OCI-LY7 (cell line): ENCODE measurements at places on chromosomes 11 and 22.
A peak's percentile ranks its signal among the peaks of the same experiment; 100 is the strongest.

DNA sequence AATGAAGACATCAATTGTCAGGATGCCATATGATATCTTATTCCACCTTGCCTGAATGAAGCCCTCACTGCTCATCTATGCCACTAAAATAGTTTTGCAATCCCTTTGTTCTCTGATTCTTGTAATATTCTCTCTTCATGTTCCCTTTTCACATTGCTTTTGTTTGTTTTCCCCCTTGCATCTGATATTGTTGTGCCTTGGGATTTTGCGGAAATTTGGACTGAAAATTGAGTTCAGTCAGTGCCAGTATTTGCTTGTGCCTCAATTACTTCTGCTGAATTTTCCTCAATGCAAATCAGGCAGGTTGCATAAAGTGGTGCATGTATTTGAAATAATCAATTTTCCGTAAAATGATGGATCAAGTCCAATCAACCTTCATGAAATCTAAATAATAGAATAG is 98.3 kb downstream of the PAX6 start:
- DNase-seq = no peak

GRCh38 chr11:120130176-120130980 is 7.5 kb downstream of the TRIM29 start:
- no peak for DNase-seq

DNA sequence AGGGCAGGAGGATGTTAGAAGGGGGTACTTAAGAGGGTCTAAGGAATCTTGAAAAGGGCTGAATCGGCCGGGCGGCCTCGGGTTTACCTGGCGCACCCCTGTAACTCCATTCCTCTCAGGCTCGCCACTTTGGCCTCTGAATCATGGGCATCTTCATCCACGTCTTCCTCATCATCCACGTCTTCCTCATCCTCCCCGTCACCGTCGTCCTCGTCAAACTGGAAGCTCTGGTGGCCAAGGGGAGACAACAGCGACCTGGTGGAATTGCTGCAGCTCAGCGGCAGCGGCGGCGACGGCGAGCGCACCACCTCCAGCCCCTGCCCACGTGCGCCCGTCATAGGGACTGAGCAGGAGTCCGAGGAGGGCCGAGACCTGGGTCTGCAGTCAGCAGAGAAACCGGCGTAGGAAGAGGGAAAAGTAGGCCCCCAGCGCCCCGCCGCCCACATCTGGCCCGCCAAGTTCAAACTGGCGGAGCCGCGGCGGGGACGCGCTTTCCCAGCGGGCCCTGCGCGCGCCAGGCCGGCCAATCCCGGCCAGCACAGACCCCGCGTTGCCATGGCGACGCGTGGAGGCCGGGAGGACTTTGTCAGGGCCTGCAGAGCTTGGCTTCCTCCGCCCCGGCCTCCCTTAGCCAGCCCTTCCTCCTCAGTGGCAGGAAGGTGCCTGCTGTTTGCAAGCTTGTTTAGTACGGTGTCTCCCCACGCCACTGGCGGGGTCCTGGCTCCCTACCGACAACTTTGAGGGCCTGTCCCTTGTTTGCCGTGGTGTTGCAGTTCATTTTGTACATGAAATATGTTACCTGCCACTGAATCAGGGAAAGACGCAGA is at the start of gene CCDC34:
CCDC34 (minus strand) TSS at position 467 of the 827 bp plus-strand sequence; CDS start at position 446, 21 bp downstream.
- DNase-seq = peak; percentile 97

DNA sequence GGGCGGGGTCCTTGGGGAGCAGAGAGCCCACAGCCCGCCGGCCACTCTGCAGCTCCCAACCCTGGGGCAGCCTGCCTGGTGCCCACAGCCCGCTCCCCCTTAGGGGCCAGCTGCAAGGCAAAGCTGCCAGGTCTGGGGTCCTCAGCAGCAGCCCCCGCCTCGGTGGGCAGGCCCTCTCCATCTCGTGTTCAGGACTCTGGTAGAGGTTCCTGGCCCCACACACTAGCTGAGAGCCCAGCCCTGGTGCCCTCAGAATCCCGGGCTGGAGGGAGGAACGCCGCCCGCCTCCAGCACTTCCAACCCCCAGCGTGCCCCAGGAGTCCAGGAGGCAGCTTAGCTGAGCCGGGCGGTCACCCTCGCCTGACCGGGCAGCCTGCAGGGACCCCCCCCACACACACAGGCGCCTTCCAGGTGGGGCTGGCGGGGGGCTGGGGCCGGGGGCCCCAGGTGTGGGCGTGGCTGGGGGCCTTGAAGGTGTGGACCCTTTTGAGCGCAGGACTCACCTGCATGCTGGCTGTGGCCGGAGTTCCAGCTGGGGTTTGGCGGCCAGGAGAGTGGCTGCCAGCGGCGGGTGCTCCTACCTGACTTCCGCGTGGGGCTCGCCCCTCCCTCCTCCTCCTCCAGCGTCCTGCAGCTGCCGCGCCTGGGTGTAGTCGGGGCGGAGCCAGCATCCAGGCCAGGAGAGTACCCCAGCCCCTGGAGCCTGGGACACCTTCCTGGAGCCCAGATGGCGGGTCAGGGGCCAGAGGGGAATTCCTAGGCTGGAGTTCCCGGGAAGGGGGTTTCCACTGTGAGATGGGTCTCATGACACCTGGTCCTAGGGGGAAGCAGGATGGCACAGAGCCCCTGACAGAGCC is at the start of gene ANO9:
ANO9 (minus strand) TSS at position 594 of the 857 bp plus-strand sequence; CDS start at position 509, 85 bp downstream.
- DNase-seq = peak; percentile 71

DNA sequence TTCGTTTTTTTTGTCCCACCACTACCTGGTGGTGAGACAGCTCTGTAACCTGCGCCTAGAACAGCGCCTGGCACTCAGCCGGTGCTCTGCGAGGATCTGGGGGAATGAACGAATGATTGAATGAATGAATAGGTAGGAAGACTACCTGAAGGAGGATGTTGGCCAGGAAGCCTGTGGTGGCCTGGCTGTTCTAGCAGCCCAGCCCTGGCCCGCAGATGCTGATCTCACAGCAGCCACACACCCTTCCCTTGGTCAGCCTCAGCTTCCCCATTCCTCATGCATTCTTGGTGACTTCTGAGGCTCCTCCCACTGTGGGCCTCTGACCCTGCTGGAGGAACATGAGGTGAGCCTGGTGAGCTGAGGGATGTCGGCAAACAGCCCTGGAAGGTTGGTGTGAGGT is 3.7 kb downstream of the TRPM5 start:
- no peak for DNase-seq

DNA sequence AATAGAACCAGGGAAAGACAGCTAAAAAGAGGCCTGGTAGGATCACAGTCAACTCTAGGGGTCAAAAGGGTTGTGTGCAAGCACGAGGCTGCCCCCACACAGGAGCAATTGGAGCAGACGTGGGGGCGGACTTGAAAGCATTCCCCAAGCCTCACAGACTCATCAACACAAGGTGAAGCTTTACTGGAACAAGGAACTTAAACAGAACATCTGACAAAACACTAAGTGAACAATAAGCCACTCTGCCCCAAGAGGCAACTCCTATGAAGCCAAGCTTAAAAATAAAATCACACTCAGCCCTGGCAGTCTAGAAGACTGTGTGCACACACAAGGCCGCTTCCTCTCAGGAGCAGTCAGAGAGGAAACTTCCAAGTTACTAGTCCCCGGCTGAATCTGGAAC is 32.2 kb upstream of the TEAD1 start:
- no peak for DNase-seq

DNA sequence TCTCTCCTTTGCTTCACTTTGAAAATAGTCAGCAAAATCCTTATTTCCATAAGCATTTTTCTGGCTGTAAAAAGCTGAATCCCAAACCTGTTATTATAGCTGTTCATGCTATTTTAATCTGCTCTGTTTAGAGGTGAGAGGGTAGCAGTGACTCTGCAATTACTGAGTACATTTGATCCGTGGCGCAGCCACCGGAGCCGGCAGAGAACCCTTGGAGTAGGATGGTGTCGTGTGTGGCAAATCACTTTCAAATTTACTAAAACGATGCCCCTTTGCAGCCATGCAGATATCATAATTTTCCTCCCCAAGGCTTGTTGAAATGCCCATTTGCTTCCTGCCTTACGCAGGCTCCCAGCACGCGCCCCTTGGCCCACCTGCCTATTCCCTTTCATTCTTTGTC is 69.6 kb downstream of the ZBTB16 start:
- DNase-seq = no peak

- peak; percentile 21 for DNase-seq
Measured at GRCh38 chr22:44091021-44091721, 67.1 kb downstream of the PARVB start.

DNA sequence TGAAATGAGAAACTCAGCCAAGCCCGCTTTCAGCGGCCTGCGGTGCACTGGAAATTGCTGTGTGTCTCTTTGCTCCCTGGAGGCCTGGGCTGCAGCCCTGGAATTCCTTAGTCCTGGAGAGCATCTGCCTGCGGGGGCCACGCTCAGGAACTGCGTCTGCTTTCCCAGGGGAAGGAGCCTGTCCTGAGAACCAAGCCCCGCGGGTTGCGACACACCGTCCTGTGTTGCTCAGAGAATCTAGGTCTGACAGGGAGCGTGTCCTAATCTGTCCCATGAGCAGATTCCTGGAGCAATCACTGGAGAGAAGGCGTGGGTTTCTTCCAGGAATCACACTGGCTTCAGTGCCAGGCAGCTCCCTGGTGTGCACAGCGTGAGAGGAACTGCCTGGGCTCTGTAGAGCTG is 708.1 kb downstream of the BRD1 start:
- no peak for DNase-seq

- DNase-seq = peak; percentile 86
Measured at GRCh38 chr22:26671317-26672059, 14.1 kb downstream of the MIAT start.
